ENCODE measurements at places on chromosomes 2 and 18. TPM values are rescaled to one million over a fixed set of nuclear protein-coding genes. Genes with fewer than 3 reads are reported as not detected.
A peak's percentile ranks its signal among the peaks of the same experiment; 100 is the strongest.

DNA sequence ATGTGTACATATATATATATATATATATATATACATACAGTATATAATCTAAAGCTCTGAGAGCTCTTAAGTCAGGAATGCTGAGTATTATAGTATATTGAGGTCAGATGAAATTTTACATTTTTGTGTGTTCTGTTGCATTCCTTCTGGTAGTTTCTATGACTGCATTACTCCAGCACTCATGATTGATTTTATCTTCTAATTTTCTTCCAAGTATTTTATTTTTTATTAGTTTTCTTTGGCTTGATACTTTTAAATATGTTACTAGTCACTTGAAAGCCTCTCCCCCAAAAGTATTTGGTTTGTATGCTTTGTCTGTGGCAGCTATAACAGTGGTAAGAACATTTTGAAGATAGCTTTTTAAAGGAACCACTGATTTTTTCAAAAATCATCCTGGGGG is 25.0 kb downstream of the METTL21A start:
- peaks cover 10% of the 10 kb centered on the region for H3K36me3 ChIP-seq
- H3K27ac ChIP-seq = no peak overlapping the region
- no peak overlapping the region for H3K4me3 ChIP-seq
- DNase-seq = no peak
- H3K4me1 ChIP-seq = peaks cover 46% of the 10 kb centered on the region

- peaks cover 6% of the 10 kb centered on the region for H3K27me3 ChIP-seq
- no peaks in the 10 kb centered on the region for H3K4me1 ChIP-seq
- H3K27ac ChIP-seq = no peak overlapping the region
- H3K36me3 ChIP-seq = no peaks in the 10 kb centered on the region
- no peak overlapping the region for H3K4me3 ChIP-seq
These were observed 174.7 kb downstream of the ACKR3 start for GRCh38 chr2:236744281-236744705.

- H3K36me3 ChIP-seq = peaks cover 14% of the 10 kb centered on the region
- peaks cover 17% of the 10 kb centered on the region for H3K27me3 ChIP-seq
- DNase-seq = no peak
- peak overlapping the region; percentile 95 for H3K4me3 ChIP-seq
These were observed 40.1 kb upstream of the AKAIN1 start for GRCh38 chr18:5237083-5237722.

DNA sequence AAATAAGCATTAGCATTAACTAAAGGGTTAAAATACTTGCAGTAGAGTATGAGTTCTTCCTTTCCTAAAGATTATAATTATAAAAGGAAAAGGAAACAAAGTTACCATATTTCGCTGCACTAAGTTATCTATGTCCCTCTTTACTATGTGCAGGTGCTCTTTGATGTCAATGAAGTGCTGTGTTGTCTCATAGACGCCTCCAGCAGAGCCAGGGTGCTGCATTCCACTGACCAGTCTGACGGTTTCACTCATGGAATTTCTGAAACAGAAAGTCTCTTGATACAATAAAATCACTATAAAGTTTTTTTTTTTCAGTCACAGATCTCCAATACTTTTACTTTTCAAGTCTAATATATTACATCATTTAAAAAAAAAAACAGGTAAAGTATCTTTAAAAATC is 14.5 kb upstream of the CPLX4 start:
- peaks cover 62% of the 10 kb centered on the region for H3K36me3 ChIP-seq
- no peak overlapping the region for H3K4me3 ChIP-seq
- DNase-seq = no peak
- no peak overlapping the region for H3K27ac ChIP-seq
- H3K4me1 ChIP-seq = no peaks in the 10 kb centered on the region

The C2orf78 gene
- polyA plus RNA-seq = not detected

DNA sequence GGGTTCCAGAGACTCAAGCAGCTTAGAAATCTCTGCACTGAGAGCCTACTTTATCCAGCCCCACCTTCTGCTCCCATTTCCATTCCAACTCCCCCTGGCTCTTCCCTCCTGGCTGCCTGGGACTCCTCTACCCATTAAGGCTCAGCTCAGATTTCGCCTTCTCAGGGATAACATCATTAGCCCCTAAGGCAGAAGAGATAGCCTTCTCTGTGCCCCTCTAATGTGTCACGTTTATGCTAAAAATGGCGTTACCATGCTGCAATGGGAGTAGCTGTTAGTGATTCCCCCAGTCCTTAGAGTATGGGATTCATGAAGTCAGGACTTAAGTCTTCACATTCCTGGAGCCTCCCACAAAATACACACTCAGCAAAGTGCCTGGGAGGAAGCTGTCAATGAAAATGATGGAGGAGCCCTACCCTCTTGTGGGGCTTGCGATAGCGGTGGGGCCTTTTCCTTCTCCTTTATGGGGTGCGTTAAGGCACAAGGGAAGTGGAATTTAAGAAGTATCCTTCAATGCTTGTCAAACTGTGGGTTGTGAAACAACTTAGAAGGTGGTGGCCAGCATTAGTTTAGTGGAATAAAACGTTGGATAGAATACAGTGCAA is 144.7 kb upstream of the COPS8 start:
- H3K27me3 ChIP-seq = peaks cover 7% of the 10 kb centered on the region
- H3K4me3 ChIP-seq = no peak overlapping the region
- no peaks in the 10 kb centered on the region for H3K36me3 ChIP-seq
- H3K4me1 ChIP-seq = no peaks in the 10 kb centered on the region

- DNase-seq = no peak
- no peak overlapping the region for H3K27ac ChIP-seq
- H3K4me3 ChIP-seq = no peak overlapping the region
- peaks cover 41% of the 10 kb centered on the region for H3K4me1 ChIP-seq
These were observed 7.2 kb upstream of the ITGB6 start for GRCh38 chr2:160207271-160207670.

GRCh38 chr2:236558036-236558435 is 11.6 kb upstream of the ACKR3 start:
- H3K4me1 ChIP-seq = peaks cover 74% of the 10 kb centered on the region
- peaks cover 3% of the 10 kb centered on the region for H3K27me3 ChIP-seq
- H3K27ac ChIP-seq = peak overlapping the region; percentile 68
- H3K4me3 ChIP-seq = no peak overlapping the region

The RAPGEF4 gene
- not detected for polyA plus RNA-seq

DNA sequence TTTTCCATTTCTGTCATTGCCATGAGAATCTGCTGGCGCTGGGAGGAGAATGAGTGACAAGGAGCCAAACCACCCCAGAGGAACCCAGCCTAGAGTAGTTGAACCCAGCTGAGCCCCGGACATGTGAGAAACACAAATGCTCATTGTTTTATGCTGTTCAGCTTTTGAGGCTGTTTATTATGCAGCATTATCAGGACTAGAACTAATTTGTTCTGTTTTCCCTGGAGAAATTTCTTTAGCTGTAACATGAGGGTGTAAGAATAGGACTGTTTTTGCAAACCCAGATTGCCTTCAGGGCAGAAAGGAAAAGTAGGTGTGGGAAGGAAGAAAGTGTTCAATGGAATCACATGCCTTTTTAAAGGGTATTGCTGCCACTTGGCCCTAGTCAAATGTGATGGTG is 28.5 kb upstream of the DOCK10 start:
- H3K27ac ChIP-seq = no peak overlapping the region
- no peaks in the 10 kb centered on the region for H3K4me1 ChIP-seq
- DNase-seq = no peak
- no peaks in the 10 kb centered on the region for H3K36me3 ChIP-seq
- peaks cover 2% of the 10 kb centered on the region for H3K27me3 ChIP-seq

The STPG4 gene
- polyA plus RNA-seq = not detected

GRCh38 chr2:220654322-220654721 is 917.8 kb downstream of the EPHA4 start:
- no peak overlapping the region for H3K27ac ChIP-seq
- DNase-seq = no peak
- H3K4me1 ChIP-seq = no peaks in the 10 kb centered on the region
- no peaks in the 10 kb centered on the region for H3K27me3 ChIP-seq
- H3K4me3 ChIP-seq = no peak overlapping the region
- H3K36me3 ChIP-seq = no peaks in the 10 kb centered on the region

DNA sequence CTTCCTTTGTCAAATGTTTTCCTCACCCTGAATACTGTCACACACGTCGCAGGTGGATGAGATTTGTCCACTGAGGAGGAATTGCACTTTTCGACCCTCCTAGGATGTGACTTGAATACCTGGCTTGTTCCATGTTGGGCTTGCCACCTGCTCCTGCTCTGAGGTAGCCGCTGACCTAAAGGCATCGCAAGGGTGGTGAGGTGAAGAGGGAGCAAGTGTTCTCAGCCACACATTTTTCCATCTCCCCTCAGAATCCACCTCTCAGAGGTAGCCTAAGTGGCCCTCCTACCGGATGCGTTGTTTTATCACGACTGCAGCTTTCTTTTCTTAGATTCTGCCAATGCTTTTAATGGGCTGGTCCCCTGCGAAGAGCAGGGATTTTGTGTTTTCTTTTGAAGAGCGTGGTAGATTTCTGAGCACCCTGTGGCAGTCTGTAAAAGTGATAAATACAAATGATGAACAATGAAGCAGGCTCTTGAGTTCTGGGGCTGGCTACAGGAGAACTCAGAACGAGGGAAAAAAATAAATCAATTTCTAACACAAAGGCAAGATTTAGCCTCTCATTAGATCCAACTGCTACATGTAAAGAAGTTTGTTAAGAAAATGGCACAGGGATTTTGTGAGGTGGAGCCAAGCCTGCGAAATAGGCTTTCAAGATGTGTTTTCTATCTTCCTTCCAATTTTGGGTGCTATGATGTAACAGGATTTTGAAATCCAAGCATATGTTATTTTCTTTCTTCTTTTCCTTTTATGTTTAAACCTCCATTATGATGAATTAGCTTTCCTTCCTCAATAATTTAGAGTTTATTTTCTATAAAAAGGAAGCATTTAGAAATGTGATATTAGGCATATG is 386.7 kb downstream of the TGIF1 start:
- H3K4me1 ChIP-seq = no peaks in the 10 kb centered on the region
- H3K36me3 ChIP-seq = no peaks in the 10 kb centered on the region
- DNase-seq = no peak
- no peak overlapping the region for H3K4me3 ChIP-seq
- H3K27ac ChIP-seq = no peak overlapping the region

- no peaks in the 10 kb centered on the region for H3K27me3 ChIP-seq
- no peak overlapping the region for H3K27ac ChIP-seq
- H3K36me3 ChIP-seq = no peaks in the 10 kb centered on the region
- DNase-seq = peak; percentile 3
- no peak overlapping the region for H3K4me3 ChIP-seq
These were observed 51.9 kb downstream of the APLF start for GRCh38 chr2:68519236-68519635.

- H3K36me3 ChIP-seq = peaks cover 32% of the 10 kb centered on the region
- no peak overlapping the region for H3K27ac ChIP-seq
- no peak for DNase-seq
- no peaks in the 10 kb centered on the region for H3K27me3 ChIP-seq
These were observed 7.2 kb downstream of the CPSF3 start for GRCh38 chr2:9430316-9431293.

GRCh38 chr2:196249171-196249570 is 77.8 kb upstream of the STK17B start:
- H3K4me1 ChIP-seq = peaks cover 60% of the 10 kb centered on the region
- H3K27ac ChIP-seq = no peak overlapping the region
- no peaks in the 10 kb centered on the region for H3K36me3 ChIP-seq
- DNase-seq = no peak

- H3K27ac ChIP-seq = peak overlapping the region; percentile 100
- no peaks in the 10 kb centered on the region for H3K27me3 ChIP-seq
- peak overlapping the region; percentile 83 for H3K4me3 ChIP-seq
- H3K36me3 ChIP-seq = peaks cover 2% of the 10 kb centered on the region
- no peak for DNase-seq
These were observed 43.2 kb downstream of the LPIN2 start for GRCh38 chr18:2969695-2970094.

DNA sequence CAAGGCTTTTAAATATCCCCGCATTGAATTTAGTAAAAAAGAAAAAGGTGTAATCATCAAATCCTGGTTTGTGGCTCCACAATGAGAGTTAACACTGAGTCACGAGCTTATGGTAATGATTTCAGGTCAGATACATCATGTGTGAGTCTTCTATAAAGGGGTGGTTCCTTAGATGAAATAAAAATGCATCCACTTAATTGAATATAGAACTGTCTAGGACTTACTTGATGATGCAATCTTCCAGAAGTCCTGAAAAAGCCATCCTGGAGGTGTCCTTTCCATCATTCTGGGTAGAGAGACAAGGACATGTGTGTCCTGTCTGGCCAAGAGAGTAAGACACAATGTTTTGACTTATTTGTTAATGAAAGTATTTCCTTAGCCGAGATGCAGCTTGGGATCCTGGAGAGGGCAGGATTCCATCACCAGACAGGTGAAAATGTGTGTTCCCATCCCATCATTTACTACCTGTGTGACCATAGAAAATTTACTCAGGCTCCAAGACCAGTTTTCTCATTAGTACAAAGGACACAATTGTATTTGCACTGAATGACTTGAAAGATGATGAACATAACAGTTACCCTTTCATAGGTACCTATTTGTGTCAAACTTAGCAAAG is 1539.8 kb upstream of the PIK3C3 start:
- no peak overlapping the region for H3K4me3 ChIP-seq
- no peaks in the 10 kb centered on the region for H3K27me3 ChIP-seq
- no peaks in the 10 kb centered on the region for H3K4me1 ChIP-seq
- no peaks in the 10 kb centered on the region for H3K36me3 ChIP-seq
- DNase-seq = no peak

The STARD7 gene
- polyA plus RNA-seq = 173 TPM

The ACMSD gene
- polyA plus RNA-seq = not detected
